ENCODE measurements at places on chromosomes 6 and 20.

- DNase-seq: no peak
Observed at GRCh38 chr20:40680161-40680959, 8.7 kb downstream of the MAFB start.

- no peak for DNase-seq
Observed at GRCh38 chr6:34529665-34530327, 26.3 kb downstream of the SPDEF start.

- DNase-seq: peak; percentile 6
Observed at GRCh38 chr20:19943061-19943521, 74.1 kb upstream of the NAA20 start.

DNA sequence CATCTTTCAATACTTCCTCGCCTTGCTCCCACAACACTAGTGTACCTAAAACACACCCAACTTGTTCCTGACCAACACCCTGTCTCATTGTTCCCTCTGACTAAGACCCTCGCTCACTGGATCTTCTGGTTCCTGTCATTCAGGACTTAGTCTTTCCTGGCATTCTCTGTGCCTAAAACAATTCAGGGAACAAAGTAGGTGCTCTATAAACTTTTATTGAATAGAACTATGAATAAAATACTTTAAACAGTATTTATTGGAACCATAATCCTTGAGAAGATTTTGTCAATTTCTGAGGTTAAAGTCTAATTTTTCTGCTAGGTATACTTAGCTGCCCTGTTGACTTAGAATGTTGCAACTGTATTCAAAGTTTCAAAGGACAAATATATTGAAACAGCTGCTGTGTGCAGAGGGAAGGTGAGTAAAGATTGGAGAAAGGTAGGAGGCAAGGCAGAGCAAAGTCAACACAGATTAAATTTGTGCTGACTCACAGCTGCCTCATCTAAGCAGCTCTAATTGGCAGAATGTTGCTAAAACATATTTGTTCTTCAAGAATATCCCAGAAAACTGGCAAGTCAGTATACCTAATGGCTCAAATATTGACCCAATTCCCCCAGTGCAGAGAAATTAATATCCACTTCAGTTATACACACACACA lies 37.6 kb downstream of the GSTA2 start:
- DNase-seq: no peak

DNA sequence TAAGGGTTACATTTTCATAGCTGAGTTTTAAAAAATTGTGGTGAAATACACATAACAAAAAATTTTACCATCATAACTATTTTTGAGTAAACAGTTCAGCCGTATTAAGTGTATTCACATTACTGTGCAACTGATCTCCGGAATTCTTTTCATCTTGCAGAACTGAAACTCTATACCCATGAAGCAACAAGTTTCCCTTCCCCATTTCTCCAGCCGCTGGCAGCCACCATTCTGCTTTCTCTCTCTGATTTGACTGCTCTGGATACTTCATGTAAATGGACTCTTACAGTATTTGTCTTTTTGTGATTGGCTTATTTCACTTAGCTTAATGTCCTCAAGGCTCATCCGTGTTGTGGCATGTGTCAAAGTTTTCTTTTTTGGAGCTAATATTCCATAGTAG lies 341.6 kb downstream of the QKI start:
- DNase-seq: no peak

- no peak for DNase-seq
Observed at GRCh38 chr20:50248104-50248641, 57.5 kb downstream of the CEBPB start.

DNA sequence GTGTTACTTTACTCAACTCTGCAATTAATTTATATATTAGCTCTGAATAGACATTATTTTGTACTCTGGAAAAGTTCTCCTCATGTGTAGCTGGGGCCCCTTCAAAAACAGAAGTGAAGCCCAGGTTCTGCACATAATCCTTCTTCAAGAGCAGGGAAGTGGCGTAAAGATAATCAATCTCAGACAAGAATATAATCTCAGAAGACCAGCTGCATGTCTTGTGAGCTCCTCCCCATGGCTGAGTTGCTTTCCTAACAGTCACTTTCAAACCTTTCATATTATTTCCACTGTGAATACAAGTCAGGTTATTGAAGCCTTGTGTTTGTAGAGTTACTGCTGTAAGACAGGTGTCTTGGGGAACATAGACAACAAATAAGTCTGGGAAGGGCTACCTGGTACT lies 691.9 kb downstream of the RFPL4B start:
- no peak for DNase-seq

- DNase-seq: no peak
Observed at GRCh38 chr20:2874456-2874855, 1.2 kb downstream of the PTPRA start.

DNA sequence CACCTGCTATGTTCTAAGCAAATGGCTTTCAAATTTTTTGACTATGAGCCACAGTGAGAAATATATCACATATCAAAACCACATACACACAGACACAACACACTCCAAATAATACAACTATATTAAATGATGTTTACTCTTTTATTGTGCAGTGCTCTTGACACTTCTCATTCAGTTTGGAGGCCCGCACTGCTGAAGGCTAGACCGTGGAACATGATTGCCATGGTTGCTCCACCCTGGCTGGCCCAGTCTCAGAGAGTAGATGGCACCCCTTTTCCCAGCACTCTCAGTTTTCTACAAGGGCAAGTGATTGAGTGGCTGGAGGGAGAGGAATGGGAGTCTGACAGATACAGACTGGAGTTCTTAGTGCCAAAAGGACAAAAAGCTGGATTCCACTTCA lies 86.9 kb downstream of the SH3BGRL2 start:
- no peak for DNase-seq

Measured in CD4-positive, alpha-beta T cell treated with Interleukin-4 for 4 hours (primary cell).